GM23248 (cell line): ENCODE measurements at places on chromosomes 2 and 18.

DNA sequence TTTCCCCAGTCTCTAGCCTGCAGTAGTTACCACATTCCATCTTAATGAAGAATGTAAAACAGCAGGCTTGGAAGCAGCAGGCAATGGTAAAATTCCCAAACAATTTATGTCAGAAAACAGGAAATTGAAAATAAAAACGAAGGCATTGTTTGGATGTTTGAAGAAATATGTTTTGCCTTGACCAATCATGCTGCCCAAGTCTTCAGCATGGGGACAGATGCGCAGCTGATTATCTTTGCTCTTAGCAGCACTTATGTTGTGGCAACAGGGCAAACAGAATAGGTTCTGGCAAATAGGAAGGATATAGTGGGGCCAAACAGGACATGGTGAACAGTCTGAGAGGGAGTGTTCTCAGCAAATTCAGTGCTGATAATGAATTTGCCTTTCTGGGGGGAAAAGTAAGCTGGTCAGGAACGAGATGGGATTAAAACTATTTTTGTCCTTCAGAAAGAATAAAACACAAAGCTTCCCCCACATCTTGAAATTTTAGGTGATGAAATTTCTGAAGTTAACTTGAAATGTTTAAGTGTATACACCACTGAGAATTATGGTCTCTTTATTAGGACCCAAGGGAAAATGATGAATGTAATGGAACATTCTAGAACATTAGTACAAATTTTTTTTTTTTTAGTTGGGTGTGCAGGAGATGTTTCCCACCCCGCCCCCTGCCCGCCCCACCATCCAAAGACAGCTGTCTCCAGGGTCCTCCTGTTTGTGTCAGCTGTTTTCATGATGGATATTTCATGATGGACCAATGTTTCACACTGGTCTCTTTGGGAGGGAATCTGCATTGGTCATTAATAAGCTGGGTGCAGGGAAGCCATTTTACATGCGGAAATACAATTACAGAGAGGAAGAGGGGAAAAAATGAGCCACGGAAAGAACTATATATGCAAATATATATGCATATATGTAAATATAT lies 239.5 kb upstream of the REV1 start:
- H3K4me1 ChIP-seq: 0 out of 2 replicates have a peak, but pooled peaks cover 8% of the 10 kb centered on the region
- peak; percentile 55 for DNase-seq
- H3K36me3 ChIP-seq: no peaks in the 10 kb centered on the region

DNA sequence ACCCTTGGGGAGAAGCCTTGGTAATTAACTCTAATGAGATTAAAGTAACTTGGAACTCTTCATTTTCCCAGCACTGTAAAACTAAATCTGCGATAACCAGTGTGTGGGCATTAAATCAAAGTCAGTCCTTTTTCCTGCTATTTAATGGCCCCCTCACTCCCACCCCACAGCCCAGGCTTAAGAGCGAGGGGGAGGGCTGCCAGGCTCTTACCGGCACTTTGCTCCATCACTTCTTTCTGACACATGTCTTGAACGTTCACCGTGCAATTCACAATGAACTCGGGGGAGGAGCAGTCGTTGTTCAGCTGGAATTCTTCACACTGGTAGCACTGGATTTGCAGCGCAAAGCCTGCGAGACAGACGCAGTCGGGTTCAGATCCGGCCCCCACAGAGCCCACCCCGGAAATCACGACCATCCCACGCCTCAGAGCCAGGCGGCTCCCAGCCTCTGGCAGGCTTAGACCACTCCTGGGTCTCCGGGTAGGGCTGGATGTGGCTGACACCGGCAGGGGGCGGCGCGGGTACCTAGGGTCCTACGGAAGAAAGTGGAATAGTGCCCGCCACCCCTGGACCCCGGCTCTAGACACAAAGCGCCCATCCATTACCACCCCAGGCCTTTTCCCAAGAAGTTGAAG lies 1.7 kb downstream of the LYPD1 start:
- H3K27me3 ChIP-seq: peaks cover 50% of the 10 kb centered on the region
- H3K4me1 ChIP-seq: peaks cover 5% of the 10 kb centered on the region; the same call in 1 of the 2 replicates
- DNase-seq: no peak
- H3K27ac ChIP-seq: no peak overlapping the region

DNA sequence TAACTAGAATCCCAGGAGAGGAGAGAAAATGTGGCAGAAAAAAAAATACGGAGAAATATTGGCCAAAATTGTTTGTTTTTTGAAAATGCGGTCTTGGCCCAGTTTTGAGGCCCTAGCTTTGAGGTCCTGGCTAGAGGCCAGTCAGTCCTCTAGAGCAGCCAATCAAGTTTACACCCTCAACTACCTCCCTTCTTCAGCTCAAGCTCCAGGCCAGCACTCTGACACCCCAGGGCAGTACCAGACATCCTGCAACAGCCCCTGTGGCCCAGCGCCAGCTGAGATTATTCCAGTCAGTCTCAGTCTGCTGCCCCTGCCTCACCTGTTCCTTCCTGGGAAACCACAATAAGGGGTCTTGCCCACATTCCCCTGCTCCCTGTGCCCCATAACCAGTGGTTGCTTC lies 107.7 kb downstream of the UGGT1 start:
- no peak overlapping the region for H3K4me3 ChIP-seq
- DNase-seq: no peak
- H3K27ac ChIP-seq: no peak overlapping the region
- H3K36me3 ChIP-seq: no peaks in the 10 kb centered on the region
- no peaks in the 10 kb centered on the region for H3K4me1 ChIP-seq
- H3K27me3 ChIP-seq: 0 out of 2 replicates have a peak, but pooled peaks cover under 1% of the 10 kb centered on the region

DNA sequence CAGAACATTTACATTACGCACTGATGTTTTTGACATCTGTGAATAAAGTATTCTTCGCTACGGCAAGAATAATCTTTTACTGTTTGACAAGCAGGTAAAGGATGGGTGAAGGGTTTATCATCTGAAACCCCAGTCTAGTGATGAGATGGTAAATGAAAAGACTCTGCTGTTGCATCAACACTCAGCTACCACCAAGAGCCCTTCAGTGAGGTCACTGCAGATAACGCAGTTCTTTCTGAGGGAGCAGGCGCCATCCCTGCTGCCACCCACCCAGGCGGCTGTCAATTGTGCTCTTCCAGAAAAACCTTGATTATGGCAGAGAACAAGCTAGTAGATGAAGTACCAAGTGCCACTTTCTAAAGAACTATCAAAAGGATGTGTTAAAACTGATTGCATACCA lies 58.7 kb downstream of the ABCG8 start:
- H3K4me1 ChIP-seq: no peaks in the 10 kb centered on the region
- H3K27ac ChIP-seq: no peak overlapping the region
- H3K27me3 ChIP-seq: no peaks in the 10 kb centered on the region
- DNase-seq: no peak
- peaks cover 53% of the 10 kb centered on the region for H3K36me3 ChIP-seq

- H3K36me3 ChIP-seq: no peaks in the 10 kb centered on the region
- no peak overlapping the region for H3K4me3 ChIP-seq
- DNase-seq: no peak
- no peak overlapping the region for H3K27ac ChIP-seq
- peaks cover 11% of the 10 kb centered on the region for H3K4me1 ChIP-seq
These were observed 161.9 kb downstream of the DNAH6 start for GRCh38 chr2:84678214-84678613.
